ENCODE measurements at places on chromosomes 16 and 17. TPM values are rescaled to one million over a fixed set of nuclear protein-coding genes. Genes with fewer than 3 reads are reported as not detected.

- DNase-seq = no peak
Measured at GRCh38 chr16:14042706-14043105, 28.4 kb upstream of the MRTFB start.

- DNase-seq = no peak
Measured at GRCh38 chr17:29914819-29915537, 15.1 kb downstream of the SSH2 start.

DNA sequence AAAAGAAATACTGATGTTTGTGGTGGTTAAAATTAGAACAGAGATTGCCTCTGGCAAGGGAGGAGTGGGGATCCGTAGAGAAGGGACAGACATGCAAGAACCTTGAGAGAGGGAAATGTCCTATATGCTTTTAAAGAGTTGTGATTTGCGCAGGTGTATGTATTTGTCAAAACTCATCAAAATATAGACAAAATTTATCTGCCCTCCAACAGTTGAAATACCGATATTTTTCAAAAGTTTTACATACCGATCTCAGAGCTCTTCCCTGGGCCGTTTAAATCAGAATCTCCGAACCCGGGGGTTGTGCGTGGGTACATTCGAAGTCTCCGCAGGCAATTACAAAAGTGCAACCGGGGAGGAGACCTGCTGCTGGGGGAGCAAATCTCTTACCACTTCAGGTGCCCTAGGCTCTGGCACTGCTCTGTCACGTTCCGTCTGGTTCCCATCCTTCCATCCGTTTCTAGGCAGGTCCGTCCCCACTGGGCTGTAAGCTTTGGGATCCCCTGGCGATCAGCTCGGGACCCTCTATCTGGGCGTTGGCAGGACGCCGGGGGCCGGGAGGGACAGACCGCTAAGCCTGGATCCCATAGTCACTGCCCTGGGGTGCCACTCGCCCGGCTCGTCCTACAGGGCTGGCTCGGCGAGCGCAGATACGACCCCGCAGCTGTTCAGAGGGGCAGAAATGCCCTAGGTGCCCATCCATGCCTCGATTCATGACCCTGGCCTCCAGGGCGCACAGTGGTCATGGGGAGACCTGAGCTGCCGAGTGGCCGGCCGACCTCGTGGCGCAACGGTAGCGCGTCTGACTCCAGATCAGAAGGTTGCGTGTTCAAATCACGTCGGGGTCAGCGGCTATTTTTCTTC is 4.2 kb downstream of the BORCS6 start:
- DNase-seq = peak; percentile 75

Gene HBA2
- not detected for total RNA-seq

- no peak for DNase-seq
Measured at GRCh38 chr16:80260906-80261311, 279.9 kb upstream of the DYNLRB2 start.

All from Caki2 (cell line).